NCI-H1694 (cell line): ENCODE measurements at places on chromosomes 12 and 14.

GRCh38 chr14:62030387-62030786, 268.2 kb downstream of the SNAPC1 start:
- no peak for DNase-seq

DNA sequence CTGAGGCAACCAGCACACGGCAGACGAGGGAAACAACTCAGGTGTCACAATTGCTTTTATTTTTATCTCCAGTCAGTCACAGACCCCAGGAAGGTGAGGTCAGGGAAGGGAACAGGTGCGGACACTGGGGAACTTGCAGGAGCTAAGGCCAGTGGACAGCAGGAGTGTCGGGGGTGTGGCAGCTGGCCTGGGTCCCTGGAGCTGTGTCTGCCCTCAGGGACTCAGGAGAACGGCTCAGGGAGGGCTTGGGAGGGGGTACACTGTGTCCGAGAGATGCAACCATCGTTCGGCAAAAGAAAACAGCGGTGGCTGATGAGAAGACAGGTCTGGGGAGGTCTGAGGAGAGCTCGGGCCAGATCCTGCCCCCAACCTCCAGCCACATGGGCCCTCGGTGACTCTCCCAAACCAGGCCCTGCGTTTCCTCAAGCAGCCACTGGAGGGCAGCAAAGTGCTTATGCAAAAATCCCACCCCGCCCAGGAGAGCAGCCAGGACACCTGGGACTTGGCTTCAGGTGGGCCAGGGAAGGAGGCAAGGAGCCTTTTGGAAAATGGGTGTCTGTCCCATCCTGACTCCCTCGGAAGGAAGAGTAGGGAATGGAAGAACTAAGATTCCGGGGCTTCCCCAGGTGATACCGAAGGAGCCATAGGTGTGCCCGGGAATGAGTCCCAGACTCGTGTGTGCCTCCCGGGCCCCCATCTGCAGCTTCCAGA, 24.1 kb upstream of the BCDIN3D start:
- peak; percentile 43 for DNase-seq

DNA sequence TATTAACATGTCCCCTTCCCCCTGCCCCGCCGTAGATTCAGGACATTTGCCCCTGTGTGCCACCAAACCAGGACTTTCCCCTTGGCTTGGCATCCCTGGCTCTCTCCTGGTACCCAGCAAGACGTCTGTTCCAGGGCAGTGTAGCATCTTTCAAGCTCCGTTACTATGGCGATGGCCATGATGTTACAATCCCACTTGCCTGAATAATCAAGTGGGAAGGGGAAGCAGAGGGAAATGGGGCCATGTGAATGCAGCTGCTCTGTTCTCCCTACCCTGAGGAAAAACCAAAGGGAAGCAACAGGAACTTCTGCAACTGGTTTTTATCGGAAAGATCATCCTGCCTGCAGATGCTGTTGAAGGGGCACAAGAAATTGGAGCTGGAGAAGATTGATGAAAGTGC, 28.9 kb downstream of the HRK start:
- DNase-seq, result no peak

DNA sequence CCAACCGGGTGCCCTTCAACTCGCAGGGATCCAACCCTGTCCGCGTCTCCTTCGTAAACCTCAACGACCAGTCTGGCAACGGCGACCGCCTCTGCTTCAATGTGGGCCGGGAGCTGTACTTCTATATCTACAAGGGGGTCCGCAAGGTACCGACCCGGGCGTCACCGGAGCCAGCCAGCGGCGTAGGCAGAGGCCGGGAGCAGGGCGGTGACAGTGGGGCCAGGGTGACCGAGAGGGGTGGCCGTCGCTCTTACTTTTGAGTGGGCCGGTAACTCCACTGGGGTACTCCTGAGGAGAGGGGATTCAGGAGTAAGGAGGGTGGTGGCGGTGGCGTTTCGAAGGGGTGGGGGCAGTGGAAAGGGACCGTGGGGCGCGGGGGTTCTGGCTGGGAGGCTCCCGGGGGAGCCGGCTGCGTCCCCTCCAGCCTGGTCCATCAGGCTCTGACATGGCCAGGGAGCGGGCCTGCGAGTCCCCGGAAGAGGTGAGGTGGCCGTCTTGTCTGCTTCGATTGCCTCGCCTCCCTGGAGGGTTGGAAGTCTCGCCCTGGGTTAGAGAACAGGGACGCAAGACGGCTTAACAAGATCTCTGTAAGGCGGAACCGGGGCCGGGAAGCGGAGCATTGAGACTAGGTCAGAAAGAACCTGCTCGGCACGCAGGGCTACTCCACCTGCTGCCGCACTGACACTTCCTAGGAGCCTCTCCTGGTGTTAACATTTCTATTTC, 491 bp downstream of the WDR20 start:
- no peak for DNase-seq

DNA sequence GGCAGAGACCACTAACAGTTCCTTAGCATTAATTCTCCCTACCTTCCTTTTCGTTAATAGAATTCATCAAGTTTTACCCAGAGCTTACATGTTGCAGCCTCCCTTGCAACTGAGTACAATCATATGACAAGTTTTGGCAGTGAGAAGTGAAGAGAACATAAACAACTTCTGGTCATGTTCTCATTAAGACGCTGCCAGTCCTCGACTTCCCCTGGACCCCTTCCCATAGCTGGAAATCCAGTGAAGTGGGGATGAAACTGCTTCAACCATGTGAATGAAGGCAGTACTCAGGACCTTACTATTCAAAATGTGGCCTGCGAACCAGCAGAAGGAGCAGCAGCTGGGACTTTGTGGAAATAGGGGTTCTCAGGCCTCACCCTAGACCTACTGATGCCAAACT, 133.9 kb downstream of the SPTSSA start:
- DNase-seq, result no peak

GRCh38 chr14:55780156-55780946, 200.3 kb downstream of the KTN1 start:
- no peak for DNase-seq

- DNase-seq, result no peak
Observed at GRCh38 chr14:103315351-103315911, 18.6 kb upstream of the EIF5 start.

GRCh38 chr12:2893007-2893406, 2.3 kb downstream of the TULP3 start:
- no peak for DNase-seq

DNA sequence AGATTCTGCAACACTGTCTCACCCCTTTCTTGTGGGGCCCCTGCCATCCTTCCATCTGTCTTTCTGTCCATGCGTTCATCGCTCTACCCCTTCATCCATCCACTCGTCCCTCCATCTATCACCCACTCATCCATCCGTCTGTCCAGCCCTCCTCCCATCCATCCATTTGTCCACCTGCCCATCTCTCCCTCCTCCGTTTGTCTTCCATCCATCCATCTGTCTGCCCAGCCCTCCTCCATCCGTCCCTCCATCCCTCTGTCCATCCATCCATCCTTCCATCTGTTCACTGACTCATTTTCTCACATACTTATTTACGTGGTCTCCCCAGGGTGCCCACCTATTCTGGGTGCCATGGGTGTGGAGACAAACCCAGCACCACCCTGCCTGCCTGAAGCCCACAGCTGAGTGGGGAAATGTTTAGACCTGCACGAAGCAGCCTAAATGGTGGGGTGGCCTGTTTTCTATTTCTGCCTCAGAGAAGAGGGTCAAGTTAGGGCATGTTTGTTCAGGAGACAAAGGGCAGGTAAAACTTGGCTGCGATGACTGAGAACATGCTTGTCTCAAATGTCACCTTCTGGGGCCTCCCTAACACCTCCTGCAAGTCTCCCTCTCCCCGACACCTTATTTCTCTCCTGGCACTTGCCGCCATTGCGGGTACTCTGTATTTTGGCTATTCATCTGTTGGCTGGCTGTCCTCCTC, 2.8 kb upstream of the SLC25A47 start:
- no peak for DNase-seq
